ENCODE measurements at places on chromosomes 3 and 15.
A peak's percentile ranks its signal among the peaks of the same experiment; 100 is the strongest.

GRCh38 chr15:98649472-98650416, 1.4 kb downstream of the IGF1R start:
- DNase-seq, result peak; percentile 74

DNA sequence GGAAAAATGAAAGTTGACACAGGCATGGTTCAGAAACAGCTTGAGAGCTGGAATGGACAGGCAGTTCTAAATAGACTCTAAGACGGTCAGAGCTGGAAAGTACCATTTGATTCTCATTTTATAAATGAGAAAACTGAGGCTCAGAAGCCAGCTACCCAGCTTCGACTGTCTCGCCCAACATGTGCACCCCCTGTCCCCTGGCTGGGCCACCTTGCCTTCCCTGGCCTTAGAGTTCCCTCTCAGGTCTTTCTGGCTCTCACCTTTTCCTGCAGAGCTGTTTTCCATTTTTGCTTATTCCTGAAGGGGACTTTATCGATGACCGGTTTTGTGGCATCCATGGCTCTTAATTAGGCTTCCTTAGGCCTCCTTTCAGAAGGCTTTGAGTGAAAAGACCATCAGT, 17.3 kb upstream of the DOCK3 start:
- no peak for DNase-seq

GRCh38 chr3:187628169-187628568, 42.0 kb downstream of the SST start:
- no peak for DNase-seq

- DNase-seq, result no peak
Observed at GRCh38 chr15:66800584-66801235, 98.7 kb downstream of the SMAD6 start.

DNA sequence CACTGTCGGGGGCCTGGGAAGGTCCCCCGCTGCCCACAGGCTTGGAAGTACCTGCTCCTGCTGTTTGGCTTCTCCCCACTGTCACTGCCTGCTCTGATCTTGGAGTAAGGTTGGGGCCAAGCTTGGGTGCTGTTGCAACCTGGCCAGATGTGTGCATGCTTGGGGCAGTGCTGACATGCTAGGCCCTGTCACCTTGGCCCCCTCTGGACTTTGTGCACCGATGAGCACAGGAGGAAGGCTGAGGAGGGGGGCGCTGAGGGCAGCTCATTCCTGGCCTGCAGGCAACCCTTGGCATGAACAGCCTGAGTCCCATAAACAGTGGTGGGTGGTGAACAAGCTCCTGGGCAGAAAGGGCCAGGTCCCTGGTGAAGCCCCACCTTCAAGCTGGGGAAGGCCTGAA, 4.0 kb upstream of the XCR1 start:
- no peak for DNase-seq

DNA sequence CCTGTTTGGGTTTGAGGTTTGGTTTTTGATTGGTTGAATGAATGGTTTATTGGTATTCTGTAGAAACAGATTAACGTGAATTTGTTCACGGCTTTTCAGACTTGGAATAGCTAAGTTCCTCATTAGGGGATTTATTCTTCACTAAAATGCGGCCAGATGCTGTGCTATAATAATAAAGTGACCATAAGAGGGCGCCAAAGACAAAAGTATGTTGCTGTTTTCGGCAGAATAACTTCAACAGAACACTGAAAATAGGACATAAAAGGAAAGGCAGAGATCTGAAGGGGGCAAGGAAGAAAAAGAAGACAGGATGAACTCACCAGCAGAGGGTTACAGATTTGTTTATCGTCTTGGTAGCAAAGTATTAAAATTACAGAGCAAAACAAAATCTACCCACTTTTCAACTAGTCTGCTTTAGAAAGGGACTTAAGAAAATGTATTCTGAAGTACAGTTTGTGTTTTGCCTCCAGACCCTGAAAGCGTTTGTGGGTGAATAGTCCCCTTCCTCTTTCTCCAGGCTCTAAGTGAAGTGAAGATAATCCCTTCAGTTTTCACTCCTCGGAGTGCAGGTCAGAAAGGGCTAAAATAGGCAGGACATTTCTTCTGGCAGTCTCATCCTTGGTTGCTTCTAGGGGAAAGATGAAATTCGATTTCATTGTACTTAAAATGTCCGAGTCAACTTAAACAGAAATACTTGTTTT, 147.6 kb downstream of the IL20RB start:
- no peak for DNase-seq

DNA sequence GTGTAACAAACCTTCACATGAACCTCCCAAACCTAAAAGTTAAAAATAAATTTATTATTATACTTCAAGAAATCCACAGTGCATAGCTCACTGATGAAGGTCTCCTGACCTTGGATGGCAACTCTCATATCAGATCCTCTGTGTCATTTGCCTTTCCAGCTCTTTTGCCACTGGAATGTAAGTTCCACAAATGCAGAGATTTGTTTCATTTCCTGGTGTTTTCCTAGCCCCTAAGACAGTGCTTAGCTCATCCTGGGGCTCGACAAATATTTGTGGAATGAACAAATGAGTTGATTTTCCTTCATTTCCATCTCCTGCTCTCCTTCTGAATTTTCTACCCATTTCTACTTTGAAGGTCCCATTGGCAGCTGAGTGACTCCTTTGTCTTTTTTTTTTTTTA, 56.0 kb downstream of the FRMD4B start:
- DNase-seq, result no peak

DNA sequence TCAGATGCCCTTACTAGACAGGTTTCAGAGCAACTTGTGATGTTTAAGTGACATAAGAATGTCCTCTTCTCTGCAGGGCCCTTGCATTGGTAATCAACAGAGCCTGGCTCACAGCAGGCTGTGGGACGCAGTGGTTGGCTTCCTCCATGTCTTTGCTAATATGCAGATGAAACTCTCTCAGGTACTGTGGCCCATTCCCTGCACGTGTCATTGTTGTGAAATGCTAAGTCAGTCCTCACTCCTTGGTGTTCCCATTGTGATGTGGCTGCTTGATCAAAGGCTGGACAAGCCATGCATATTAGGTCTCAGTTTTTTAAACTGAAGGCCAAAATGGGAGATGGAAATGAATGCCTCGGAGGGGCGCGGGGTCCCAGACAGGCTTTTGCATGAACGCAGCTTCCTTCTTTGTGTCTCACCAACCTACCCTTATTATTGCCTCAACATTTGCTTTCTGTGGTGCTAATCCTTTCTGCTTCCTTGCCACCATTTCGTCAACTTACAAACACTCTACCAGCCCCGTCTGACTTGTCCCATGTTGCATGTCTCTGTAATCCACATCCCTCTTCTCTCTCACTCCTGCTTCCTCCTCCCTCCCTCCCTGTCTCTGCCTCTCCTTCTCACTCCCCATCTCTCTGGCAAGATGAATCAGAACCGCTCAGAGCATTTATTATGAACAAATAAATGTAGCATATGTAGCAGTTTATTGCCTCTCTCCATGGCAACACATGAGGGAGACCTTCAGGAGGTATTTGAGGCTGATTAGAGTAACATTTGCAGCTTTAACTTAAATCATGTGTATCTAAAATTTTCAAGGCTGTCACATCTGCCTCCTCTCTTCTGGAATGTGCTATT, 133.2 kb upstream of the CHRM5 start:
- DNase-seq, result no peak

GRCh38 chr3:173584093-173584837, 186.7 kb downstream of the NLGN1 start:
- no peak for DNase-seq

GRCh38 chr3:123618076-123618708, 33.3 kb upstream of the HACD2 start:
- DNase-seq, result no peak

GRCh38 chr15:27487846-27488245, 516.9 kb downstream of the GABRG3 start:
- DNase-seq, result no peak

GRCh38 chr15:31222773-31223341, 103.8 kb upstream of the KLF13 start:
- no peak for DNase-seq

- no peak for DNase-seq
Observed at GRCh38 chr3:63921741-63922482, 9.7 kb upstream of the SCAANT1 start.

DNA sequence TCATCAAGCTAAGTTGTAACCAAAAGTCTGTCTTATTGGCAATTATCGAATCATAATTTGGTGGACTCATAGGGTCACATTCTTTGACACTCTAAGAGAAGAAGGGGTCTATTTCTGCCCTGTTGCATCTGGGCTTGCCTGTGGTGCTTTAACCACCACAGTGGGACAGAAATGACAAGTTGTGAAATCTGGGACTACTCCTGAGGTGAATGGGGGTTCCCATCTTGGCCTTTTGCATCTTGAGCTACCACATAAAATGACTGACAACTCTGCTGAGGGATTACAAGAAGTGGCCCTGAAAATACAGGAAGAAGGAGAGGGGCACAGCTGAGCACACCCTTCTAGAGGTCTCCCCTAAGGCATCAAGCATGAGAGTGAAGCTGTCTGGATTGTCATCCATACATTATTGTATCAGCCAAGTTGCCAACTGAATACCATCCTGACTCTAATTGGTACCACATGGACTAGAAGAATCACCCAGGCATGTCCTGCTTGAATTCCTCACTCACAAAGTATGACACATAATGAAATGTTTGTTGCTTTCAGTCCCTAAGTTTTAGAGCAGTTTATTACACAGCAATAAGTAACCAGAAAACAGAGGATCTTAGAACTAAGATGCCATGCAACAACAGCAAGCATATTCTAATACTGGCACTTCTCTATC, 306.5 kb downstream of the ROBO1 start:
- DNase-seq, result no peak

DNA sequence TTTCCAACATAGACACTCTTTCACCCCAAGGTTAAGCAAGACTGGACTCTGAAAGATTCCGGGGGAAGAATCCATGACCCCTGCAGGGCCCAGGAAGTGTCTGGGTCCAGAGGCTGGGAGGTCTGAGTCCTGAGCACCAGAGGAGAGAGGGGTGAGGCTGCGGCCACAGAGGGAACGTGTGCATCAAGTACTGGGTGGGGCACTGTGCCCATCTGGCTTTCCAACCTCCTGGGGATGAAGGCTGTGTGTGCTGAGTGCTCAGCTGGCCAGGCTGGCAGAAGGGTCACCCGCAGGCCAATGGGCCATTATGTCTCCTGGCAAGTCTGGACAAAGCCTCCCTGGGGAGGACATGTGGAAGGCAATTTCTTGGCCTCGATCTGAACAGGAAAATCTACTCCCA, 3.3 kb downstream of the CHRNA3 start:
- no peak for DNase-seq

GRCh38 chr3:130085881-130086280, 4.2 kb downstream of the ALG1L2 start:
- DNase-seq, result no peak

Measured in naive thymus-derived CD8-positive, alpha-beta T cell (primary cell).